ENCODE measurements at places on chromosomes 1 and 21. TPM values are rescaled to one million over a fixed set of nuclear protein-coding genes. Genes with fewer than 3 reads are reported as not detected.
A peak's percentile ranks its signal among the peaks of the same experiment; 100 is the strongest.

- DNase-seq: peak; percentile 90
- no peaks in the 10 kb centered on the region for H3K27me3 ChIP-seq
- no peak overlapping the region for H3K27ac ChIP-seq
- H3K36me3 ChIP-seq: no peaks in the 10 kb centered on the region
- no peak overlapping the region for H3K4me3 ChIP-seq
Measured at GRCh38 chr1:151251656-151252470, 2.7 kb upstream of the PSMD4 start.

- no peak overlapping the region for H3K4me3 ChIP-seq
- no peak for DNase-seq
- H3K36me3 ChIP-seq: no peaks in the 10 kb centered on the region
- no peak overlapping the region for H3K27ac ChIP-seq
- H3K4me1 ChIP-seq: no peaks in the 10 kb centered on the region
Measured at GRCh38 chr1:119011706-119012105, 23.6 kb upstream of the TBX15 start.

GRCh38 chr1:159889821-159890252 lies 10.1 kb downstream of the CFAP45 start:
- no peak for DNase-seq
- no peaks in the 10 kb centered on the region for H3K4me1 ChIP-seq
- H3K36me3 ChIP-seq: no peaks in the 10 kb centered on the region
- H3K27ac ChIP-seq: no peak overlapping the region
- no peak overlapping the region for H3K4me3 ChIP-seq

- H3K27ac ChIP-seq: no peak overlapping the region
- no peak for DNase-seq
- no peaks in the 10 kb centered on the region for H3K27me3 ChIP-seq
- no peak overlapping the region for H3K4me3 ChIP-seq
- H3K4me1 ChIP-seq: no peaks in the 10 kb centered on the region
Measured at GRCh38 chr1:1100296-1100695, 15.6 kb downstream of the C1orf159 start.

DNA sequence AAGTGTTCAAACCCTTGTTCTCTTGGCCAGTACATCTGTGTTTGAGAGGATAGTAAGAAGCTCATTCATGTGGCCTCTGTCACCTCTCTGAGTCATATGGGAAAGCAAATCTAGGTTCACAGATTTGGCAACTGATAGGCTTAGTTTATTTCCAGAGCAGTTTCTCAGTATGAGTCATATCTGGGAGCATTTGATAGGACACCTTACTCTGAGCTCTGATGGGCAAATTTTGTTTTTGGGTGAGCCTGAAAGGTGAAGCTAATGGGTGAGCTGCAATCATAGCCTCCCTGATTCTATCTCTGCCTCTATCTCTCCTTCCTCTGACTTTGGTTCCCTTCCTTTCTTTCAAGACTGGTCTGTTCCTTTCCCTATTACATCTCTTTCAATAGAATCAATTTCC lies 134.4 kb downstream of the S1PR1 start:
- no peak overlapping the region for H3K27ac ChIP-seq
- no peak for DNase-seq
- peaks cover 5% of the 10 kb centered on the region for H3K4me1 ChIP-seq
- H3K36me3 ChIP-seq: no peaks in the 10 kb centered on the region
- H3K27me3 ChIP-seq: no peaks in the 10 kb centered on the region
- no peak overlapping the region for H3K4me3 ChIP-seq

GRCh38 chr1:160954158-160955104 lies at the start of gene ITLN2:
TSS of gene ITLN2 (minus strand) at chr1:160954809. CDS start at chr1:160954741, 68 bp downstream.
- H3K27ac ChIP-seq: no peak within 1 kb of the TSS
- DNase-seq: peak; percentile 65
- peaks cover 3% of the 10 kb centered on the region for H3K4me1 ChIP-seq
- no peaks in the 10 kb centered on the region for H3K36me3 ChIP-seq
- H3K27me3 ChIP-seq: no peaks in the 10 kb centered on the region

DNA sequence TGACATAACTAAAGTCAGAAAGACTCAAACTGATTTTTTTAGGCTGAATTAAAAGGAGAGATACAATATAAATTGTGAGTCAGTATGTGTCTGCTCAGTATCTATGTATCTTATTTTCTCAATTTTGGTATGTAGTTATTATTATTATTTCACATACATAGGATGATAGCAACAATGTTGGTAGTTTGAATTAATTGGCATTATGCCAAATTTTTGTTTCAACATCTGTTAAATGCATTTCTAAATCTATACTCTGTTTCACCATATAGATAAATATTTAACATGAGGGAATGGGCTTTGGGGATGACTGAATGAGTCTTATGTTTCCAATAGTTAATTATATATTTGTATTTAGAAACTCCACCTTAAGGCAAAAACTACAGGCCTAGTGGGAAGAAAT lies 12.6 kb upstream of the HMCN1 start:
- no peak overlapping the region for H3K4me3 ChIP-seq
- no peaks in the 10 kb centered on the region for H3K36me3 ChIP-seq
- H3K4me1 ChIP-seq: no peaks in the 10 kb centered on the region
- DNase-seq: no peak

GRCh38 chr1:210937846-210938245 lies 196.1 kb downstream of the KCNH1 start:
- H3K36me3 ChIP-seq: no peaks in the 10 kb centered on the region
- no peaks in the 10 kb centered on the region for H3K27me3 ChIP-seq

GRCh38 chr1:194640322-194640721 lies 1453.9 kb upstream of the B3GALT2 start:
- no peaks in the 10 kb centered on the region for H3K36me3 ChIP-seq
- H3K27ac ChIP-seq: no peak overlapping the region
- no peaks in the 10 kb centered on the region for H3K27me3 ChIP-seq
- no peaks in the 10 kb centered on the region for H3K4me1 ChIP-seq
- H3K4me3 ChIP-seq: no peak overlapping the region

GRCh38 chr1:180887841-180888240 lies 24.9 kb upstream of the KIAA1614 start:
- no peak for DNase-seq
- H3K4me1 ChIP-seq: no peaks in the 10 kb centered on the region
- no peaks in the 10 kb centered on the region for H3K27me3 ChIP-seq
- no peak overlapping the region for H3K4me3 ChIP-seq
- no peaks in the 10 kb centered on the region for H3K36me3 ChIP-seq

- no peak within 1 kb of the TSS for H3K4me3 ChIP-seq
- no peak for DNase-seq
- H3K36me3 ChIP-seq: no peaks in the 10 kb centered on the region
- H3K27ac ChIP-seq: no peak within 1 kb of the TSS
- no peaks in the 10 kb centered on the region for H3K4me1 ChIP-seq
Measured at GRCh38 chr1:153348511-153349362, at the start of gene PGLYRP4. TSS of gene PGLYRP4 (minus strand) at chr1:153348841. CDS start at chr1:153347932, 909 bp downstream.

- no peaks in the 10 kb centered on the region for H3K4me1 ChIP-seq
- H3K36me3 ChIP-seq: no peaks in the 10 kb centered on the region
- H3K27me3 ChIP-seq: no peaks in the 10 kb centered on the region
- no peak overlapping the region for H3K27ac ChIP-seq
- DNase-seq: no peak
Measured at GRCh38 chr1:105678334-105678733, 1378.1 kb upstream of the PRMT6 start.

HES3 gene
- not detected for total RNA-seq

GJA5 gene
- 6.0 TPM for total RNA-seq

GREM2 gene
- total RNA-seq: 3.0 TPM

KLHDC7A gene
- total RNA-seq: 2.3 TPM
